ENCODE measurements at places on chromosomes 6 and 20.

GRCh38 chr20:19129976-19130612 lies 82.3 kb upstream of the SLC24A3 start:
- DNase-seq, result no peak

GRCh38 chr6:44051515-44051914 lies 75.7 kb downstream of the MRPL14 start:
- DNase-seq, result no peak

- DNase-seq, result no peak
These were observed 36.6 kb downstream of the AIG1 start for GRCh38 chr6:143097224-143097795.

DNA sequence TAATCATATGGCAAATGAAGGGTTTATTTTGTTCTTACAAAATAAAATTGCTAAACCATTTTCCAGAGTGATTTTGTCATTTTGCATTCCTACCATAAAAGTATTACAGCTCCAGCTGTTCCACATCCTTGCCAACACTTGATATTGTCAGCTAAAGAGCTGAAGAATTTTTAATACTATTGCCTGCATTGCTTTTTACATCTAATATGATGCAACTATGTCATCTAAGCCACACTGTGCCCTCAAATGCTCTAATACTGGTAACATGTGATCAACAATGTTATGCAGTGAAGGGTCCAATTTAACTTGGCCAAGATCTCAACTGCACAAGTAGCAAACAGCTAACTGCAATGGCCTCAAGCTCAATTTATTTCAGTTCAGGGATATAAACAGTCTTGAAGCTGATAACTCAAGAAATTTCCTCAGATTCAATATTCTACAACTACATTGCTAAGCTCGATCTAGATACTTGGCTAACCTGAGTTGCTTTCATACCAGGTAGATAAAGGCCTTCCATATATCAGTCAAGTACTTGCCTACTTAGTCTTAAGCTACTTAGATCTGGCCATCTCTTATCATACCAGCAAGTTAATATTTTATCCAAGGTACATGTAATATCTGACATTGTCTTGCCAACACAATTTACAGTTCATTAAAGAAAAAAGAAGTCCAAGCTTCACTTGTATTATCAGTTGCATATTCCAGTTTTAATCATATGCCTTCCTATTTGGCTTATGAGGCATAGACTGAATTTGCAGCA lies 17.0 kb downstream of the AKIRIN2 start:
- no peak for DNase-seq

- no peak for DNase-seq
These were observed 41.1 kb downstream of the PDE10A start for GRCh38 chr6:165621940-165622339.

GRCh38 chr20:31948008-31948407 lies 3.8 kb downstream of the PDRG1 start:
- DNase-seq, result no peak

GRCh38 chr6:116298973-116299372 lies 19.2 kb upstream of the TSPYL1 start:
- no peak for DNase-seq

DNA sequence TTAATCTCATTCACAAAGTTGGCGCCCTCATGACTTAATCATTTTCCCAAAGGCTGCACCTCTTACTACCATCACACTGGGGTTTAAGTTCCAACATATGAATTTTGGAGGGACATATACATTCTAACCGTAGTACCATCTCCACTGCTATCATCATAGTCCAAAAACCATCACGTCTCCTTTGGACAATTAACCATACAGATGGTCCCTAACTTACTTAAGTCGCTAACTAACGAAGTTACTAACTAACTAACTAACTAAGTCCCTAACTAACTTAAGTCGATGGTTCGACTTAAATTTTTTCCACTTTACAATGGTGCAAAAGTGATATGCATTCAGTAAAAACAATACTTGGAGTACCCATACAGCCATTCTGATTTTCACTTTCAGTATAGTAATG lies 24.0 kb upstream of the TBC1D22B start:
- no peak for DNase-seq

GRCh38 chr20:33176101-33176500 lies 8.1 kb downstream of the BPIFA2 start:
- DNase-seq, result no peak

Data from activated naive CD4-positive, alpha-beta T cell (primary cell).